NCI-H1930 (cell line): ENCODE measurements at places on chromosomes 2 and 18.

GRCh38 chr2:25036221-25036559 lies 5.7 kb upstream of the EFR3B start:
- no peak for DNase-seq

- peak; percentile 38 for DNase-seq
These were observed 979 bp downstream of the LONRF2 start for GRCh38 chr2:100321179-100321865.

- no peak for DNase-seq
These were observed 35.6 kb upstream of the SYT4 start for GRCh38 chr18:43312891-43313290.

DNA sequence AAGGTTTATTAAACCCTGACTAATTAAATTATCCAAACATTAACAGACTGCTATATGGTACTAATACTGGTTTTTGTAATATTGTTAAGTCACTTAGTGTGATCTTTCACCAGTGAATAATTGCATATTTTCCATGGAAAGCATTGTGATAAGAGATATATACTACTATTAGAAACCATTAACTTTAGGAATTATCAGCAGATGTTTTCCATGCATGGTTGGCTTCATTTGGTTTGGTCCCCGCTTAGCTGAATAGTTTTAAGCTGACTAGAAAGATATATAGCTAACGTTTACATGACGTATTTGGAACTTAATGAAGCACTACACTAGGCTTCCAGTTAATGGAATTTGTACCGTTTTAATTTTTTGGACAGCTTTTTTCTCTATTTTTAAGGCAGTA lies 37.9 kb downstream of the LCLAT1 start:
- DNase-seq = no peak

- no peak for DNase-seq
These were observed 136.0 kb upstream of the ZSWIM2 start for GRCh38 chr2:186984966-186985365.

DNA sequence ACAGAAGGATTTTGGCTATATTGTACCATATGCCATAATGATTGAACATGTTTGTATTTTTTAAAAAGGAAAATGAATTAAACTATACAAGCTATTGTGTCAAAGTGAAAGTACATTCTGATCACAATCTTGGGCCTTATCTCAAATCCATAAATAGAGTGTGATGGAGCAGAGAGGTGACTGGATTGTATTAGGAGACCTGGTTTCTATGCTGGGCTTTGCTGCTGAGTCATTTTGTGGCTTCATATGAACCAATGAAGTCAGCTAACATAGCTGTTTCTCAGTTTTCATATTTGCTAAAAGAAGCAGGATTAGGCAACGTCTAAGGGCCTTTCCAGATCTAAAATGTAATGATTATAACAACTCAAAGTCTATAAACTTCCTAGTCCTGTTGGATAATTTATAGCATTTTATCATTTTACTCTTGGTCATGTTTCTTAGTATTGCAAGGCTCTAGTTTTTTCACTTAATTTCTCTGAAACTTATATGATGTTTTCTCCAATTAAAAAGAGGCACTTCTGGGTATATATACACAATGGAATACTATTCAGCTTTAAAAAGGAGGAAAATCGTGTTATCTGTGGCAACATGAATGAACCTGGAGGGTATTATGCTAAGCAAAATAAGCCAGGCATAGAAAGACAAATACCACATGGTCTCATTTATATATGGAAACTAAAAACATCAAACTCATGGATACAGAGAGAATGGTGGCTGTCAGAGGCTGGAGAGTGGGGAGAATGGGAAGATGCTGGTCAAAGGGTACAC lies 112.3 kb downstream of the MEP1B start:
- no peak for DNase-seq

GRCh38 chr2:216371721-216372702 lies at the start of gene MARCHF4:
Gene MARCHF4 (minus strand): TSS chr2:216372483. CDS start chr2:216370260, 2,223 bp downstream.
- peak; percentile 45 for DNase-seq

DNA sequence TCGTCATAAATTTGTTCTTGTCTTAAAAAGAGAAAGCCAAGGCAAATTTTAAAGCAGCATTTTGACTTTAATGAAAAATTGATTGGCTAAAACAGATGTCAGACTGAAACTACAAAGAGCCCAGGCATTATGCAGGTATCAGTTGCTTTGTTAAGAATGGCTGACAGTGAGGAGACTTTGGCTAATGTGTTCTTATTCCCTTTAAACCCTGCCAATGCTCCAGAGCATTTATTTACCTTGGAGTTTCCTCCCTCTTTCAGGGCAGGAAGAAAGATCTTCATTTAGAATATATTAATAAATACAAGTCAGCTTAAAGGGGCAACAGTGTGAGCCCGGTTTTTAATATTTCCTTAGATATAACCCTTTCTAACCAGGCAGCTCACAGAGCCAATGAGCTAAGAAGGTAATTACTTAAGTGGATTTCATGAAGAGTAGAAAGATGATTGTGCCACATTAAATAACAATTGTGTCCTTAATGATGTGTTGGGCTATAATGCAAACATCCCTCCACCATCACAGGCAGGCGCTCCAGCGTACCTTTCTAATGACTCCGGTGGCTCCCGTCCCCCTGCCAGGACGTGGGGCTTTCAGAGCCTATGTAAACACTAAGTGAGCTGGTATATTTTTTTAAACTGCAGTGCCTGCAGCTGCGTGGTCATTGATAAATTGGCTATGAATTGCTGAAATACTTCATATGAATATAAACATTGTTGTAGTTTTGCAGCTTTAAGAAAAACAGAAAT lies 349.4 kb upstream of the POU3F3 start:
- DNase-seq = peak; percentile 71

GRCh38 chr2:196108604-196109003 lies 40.0 kb upstream of the DNAH7 start:
- no peak for DNase-seq

DNA sequence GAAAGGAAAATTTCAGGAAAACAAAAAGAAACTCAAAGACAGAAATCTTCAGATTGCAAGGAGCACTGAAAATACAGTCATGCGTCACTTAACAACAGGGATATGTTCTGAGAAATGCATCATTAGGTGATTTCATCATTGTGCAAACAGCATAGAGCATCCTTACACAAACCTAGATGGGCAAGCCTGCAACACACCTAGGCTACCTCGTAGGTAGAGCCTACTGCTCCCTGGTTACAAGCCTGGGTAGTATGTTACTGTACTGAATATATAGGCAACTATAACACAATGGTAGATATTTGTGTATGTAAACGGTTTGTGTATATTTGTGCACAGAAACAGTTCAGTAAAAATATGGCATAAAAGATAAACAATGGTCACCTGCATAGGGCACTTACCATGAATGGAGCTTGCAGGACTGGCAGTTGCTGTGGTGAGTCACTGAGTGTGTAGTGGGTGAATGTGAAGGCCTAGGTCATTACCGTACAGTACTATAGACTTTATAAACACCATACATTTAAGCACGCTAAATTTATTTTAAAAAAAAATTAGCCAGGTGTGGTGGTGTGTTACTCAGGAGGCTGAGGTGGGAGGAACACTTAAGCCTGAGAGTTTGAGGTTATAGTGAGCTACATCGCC lies 33.4 kb downstream of the SFXN5 start:
- DNase-seq = peak; percentile 52

- no peak for DNase-seq
These were observed 27.6 kb downstream of the AAK1 start for GRCh38 chr2:69615969-69616368.

GRCh38 chr2:172817411-172817810 lies 81.8 kb downstream of the RAPGEF4 start:
- DNase-seq = no peak

DNA sequence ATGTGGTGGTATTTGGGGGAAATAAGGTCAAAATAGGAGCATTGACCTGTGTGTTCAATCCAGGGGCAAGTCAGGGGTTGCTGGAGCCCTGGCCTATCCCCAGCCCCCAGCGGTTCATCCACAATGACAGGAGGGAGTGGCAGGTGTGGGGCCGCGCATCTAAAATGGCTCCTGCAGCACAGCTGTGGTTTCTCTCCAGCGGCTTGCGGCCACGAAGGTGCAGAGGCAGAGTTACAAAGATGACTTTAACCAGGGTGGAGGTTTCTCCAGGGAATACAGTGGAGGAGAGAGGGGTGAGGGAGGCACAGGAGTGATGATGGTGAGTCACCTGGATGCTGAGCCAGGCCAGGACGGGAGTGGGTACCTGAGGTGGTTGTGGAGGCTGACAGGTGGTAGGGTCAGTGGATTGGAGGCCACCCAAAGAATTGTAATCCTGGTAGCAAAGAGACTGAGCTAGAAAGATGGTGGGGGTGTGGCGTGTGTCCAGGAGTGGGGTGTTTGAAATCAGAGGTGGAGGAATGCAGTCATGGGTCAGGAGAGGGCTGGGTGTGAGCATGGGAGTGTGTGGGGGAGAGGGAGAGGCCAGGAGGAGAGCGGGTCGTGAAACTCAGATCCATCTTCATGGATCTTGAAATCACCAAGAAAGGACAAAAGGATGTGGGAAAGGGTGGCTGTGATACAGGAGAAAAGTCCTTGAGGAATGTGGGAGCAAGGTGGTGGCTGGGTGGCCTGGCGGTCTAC lies 83.2 kb downstream of the CTIF start:
- no peak for DNase-seq

- DNase-seq = no peak
These were observed 104.3 kb downstream of the VWC2L start for GRCh38 chr2:214515111-214515510.

DNA sequence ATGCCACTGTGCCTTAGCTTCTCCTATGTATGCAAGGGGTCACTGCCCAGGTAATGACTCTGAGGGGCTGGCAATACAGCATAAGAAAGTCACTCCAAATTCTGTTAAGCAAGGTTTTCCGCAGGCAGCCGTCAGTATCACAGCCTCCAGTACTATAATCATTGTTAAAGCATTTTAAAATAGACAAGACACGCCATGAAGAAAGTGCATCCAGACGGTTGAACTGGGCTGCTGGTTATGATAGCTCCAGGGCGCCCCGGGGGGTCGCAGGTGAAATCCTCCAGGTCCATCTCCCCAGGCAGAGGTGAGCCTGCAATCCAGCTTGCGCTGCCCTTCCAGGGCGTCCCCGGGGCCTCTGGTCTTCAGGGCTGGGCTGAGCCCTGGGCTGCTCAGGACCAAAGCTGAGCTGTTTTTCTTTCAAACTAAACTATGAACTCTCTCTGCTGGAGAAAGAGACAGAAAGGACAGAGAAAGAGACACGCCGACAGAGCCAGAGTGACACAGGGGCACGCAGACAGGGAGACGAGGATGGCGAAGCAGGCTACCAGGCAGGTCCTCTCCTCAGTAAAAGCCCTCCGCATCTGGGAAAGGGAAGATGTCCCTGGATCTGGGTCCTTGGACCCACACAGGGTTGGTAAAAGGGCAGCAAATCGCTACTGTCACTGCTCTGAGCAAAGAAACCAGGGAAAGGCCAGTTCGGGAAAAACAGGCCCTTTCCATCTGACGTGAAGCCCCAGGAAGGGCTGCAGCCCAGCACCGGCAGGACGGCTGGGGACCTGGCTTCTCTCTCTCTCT lies 2.1 kb upstream of the TWIST2 start:
- no peak for DNase-seq

GRCh38 chr18:69414184-69414583 lies 13.5 kb downstream of the DOK6 start:
- DNase-seq = no peak

- DNase-seq = no peak
These were observed 811.3 kb downstream of the CPS1 start for GRCh38 chr2:211367711-211368110.

DNA sequence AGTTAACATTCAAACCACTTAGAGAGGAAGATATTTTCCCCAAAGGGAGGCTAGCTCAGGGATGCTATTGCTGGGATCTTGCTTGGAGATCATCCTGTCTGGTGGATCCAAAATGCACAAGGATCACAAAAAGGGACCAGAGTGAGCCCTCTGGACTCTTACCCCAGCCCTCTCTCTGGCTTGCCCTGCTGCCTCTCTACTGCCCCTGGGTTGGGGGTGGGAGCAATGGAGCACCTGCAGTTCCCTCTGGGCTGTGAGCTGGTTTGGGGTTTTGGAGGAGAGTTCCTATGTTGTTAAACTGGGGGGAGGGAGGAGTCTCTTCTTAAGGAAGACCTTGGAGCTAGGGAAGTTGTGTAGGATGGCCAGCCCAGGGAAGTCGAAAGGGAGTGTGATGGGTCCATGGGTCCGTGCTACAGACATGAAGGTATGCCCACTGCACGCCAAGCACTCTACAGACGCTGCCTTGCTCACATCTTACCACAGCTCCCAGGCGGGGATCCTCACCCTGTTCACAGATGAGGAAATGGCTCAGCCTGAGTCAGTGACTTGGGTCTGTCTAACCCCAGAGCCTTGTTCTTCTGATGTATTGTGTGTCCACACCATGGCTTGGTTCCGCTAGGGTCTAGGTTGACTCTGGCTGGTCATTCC lies 3.8 kb downstream of the LBH start:
- no peak for DNase-seq

DNA sequence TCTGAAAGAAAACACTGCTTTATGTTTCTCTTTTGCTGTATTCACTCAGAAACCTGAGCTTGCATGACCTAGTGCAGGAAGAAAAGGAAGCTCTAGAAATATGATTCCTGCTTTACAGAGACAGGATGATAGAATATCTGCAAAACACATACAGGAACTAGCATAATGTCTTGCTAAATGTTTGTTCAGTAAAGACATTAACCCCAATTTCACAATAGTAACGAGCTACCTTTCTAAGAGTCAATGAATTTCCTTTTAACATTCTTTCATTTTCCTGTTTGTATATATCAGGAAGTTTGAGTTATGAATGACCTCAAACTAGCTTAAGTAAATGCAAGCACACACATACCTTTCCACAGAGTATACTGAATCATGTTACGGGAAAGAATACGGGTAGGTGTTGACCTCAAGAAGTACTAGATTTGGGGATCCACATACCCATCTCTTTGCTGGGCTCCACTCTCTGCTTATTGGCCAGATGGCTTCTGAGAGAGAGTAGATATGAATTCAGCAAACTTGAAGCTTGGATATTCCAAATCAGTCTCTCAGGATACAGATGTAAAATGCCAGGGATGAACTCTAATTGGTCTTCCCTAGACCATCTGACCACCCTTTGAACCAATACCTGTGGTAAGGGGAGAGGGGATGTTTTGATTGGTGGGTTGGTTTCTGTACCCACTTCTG lies 18.2 kb upstream of the ACSL3 start:
- DNase-seq = no peak

GRCh38 chr2:217085543-217085942 lies 225.7 kb upstream of the TNP1 start:
- DNase-seq = no peak

GRCh38 chr2:134227666-134228065 lies 26.2 kb upstream of the MGAT5 start:
- DNase-seq = no peak
